ENCODE measurements at places on chromosomes 4 and X.

DNA sequence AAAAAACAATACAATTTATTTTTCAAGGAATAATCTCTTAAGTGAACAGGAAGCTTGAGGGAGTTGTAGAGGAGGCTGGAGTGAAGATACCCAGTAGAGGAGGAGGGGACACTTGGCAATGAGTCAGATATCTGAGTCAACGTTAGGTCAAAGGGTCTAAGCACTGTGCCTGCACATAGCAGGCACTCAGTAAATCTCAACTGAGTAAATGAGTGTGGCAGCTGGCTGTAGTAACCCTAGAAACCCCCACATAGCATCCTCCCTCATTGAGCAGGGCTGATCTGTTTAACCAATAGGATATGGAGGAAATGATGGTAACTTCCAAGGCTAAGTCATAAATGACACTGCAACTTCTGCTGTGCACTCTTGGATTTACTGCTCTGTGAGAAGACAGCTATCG is 186.0 kb upstream of the FAM241A start:
- DNase-seq: no peak

- DNase-seq: no peak
Observed at GRCh38 chrX:23759821-23760220, 16.7 kb upstream of the ACOT9 start.

DNA sequence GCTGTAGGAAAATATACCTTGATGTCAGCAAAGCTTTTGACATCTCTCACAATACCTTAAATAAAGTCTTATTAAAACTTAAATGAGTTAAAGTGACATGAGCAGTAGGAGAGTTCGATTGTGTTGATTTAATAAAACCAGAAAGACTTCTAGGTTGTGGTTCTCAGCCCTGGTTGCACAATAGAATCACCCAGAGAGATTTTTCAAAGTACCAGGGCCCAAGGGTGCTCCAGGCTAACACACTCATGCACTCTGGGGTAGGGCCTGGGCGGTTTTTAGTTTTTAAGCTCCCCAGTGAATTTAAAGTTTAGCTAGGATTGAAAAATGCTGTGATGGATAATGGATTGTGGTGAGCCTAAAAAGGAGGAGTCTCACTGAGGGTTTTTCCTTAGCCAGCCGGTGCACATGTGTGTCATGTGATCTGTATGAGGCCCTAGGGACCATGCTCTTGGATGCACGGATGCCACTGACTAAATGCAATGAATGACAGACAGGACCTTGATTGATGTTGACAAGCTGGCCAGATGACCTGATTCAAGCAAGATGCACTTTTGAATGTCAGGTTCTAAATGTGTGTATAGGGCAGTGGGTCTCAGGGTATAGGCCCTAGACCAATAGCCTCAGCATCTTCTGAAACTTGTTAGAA is 185.0 kb downstream of the PTTG2 start:
- DNase-seq: no peak

DNA sequence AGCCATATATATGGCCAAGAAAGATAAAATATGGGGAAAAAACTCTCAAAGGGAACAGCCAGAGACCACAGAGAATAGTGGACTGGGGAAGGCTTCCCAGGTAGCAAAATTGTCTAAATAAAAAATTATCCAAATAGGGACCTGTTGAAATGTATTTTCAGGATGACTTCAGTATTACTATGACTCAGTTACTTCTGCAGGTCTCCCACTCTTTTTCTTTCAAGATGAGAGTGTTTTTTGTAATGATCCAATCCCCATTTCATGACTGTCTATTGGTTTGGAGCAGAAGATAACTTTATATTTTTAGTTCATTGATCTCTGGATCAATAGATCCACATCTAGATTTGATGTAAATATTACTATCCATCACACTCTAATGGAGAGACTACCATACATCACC is 372.1 kb upstream of the EMCN start:
- no peak for DNase-seq

GRCh38 chr4:37758226-37758625 is 68.3 kb upstream of the PGM2 start:
- DNase-seq: peak; percentile 19

- DNase-seq: no peak
Observed at GRCh38 chr4:10762561-10762960, 78.0 kb upstream of the CLNK start.

DNA sequence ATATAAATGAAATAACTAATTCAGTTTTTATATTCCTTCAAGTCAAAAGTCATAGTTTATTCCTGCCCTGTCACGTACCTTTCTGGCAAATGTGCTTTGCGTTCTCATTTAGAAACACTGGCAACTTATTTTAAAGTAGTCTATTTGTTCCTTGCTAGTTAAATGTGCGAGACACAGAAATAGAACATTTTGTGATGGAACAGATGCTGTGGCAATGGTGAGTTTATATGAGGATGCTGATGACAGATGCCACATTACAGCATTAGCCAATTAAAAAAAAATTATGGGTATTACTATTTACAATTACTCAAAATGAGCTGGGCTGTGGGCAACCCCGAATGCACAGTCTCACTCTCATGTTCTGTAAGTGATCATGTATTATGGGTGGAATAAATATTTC is 26.1 kb upstream of the EPHA5 start:
- DNase-seq: no peak

GRCh38 chr4:37988670-37989069 is 28.5 kb downstream of the PTTG2 start:
- no peak for DNase-seq

DNA sequence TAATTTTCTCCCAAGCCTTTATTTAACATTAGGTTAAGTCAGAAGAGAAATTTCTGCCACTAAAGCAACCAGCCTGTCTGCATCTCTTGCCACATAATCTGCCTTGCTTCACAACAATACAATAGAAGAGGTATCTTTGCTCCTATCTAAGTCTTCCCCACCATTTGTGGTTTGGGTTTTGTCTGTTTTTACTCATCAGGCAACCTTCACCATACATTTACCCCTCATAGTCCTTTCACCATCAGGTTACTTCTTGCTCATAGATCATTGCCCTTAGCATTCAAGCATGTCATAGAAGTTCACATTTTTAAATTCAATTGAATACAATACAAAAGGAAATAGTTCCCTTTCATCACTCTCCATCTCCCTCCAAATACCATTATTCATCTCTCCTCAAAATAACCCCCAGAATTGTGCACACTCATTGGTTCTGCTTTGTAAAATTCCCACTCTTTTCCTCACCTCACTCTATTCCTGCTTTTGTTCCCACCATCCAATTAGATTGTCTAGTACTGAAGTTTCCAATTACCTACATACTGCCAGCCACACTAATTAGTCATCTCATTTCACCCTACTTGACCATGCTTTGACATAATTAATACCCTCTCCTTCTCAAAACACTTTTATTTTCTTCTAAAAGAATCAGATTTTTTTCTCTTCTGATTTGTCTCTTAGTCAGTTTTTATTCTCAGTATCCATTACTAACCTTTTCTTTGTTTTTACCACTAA is 1957.0 kb upstream of the AGA start:
- no peak for DNase-seq

DNA sequence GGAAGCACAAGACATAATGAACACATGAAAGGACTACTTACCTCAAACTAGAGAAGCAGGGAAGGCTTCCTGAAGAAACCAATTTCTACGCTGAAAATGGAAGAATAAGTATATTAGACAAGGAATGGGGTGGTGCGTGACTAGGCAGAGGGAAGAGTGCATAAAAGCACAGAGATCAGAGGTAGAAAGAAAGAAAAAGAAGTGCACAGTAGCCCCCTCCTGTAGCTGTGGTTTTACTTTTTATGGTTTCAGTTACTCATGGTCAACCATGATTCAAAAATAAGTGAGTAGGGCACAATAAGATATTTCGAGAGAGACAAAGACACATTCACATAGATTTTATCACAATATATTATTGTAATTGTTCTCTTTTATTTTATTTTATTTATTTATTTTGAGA is 934.5 kb upstream of the INTU start:
- DNase-seq: no peak

- DNase-seq: no peak
Observed at GRCh38 chrX:153732401-153732800, 7.7 kb downstream of the ABCD1 start.

DNA sequence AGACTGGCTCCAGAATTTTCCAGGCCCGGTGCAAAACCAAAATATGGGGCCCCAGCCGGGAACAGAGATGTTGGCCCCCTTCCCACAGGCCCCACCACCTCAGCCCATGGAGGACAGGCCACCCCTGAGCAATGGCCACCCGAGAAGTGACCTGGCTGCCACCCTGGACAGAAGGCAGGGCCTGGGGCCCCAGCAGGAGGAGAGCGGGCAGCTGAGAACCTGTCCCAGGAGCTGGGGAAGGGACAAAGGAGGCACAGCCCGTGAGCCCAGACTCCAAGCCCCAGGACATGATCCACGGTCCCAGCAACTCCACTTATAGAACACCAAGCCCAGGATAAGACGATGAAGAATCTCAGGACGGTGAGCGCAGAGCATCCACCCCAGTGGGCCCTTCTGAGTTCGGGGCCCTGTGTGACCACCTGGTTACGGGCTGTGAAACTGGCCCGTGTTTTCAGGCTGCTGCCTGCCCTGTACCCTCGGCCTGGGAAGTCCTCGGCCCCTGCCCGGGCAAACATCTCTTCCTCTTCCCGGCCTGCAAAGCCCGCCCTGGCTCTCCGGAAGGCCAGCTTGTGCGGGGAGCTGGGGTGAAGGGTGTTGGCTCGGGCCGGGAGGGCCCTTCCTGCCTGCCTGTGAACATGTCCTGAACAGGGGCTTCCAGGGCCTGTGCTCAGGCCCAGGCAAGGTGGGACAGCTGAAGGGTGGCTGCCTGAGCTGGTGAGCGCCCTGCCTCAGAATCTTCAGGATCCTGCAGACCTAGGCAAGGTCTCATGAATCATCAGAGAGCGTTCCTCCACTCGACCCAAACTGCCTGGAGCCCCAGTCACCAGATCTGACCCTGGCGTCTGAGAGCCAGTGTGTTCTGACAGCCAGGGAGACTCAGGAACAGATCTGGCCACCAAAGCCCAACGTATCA is 47.0 kb upstream of the MAN2B2 start:
- DNase-seq: no peak

GRCh38 chr4:18201885-18202284 is 180.3 kb upstream of the LCORL start:
- DNase-seq: no peak
